Activated CD4-positive, alpha-beta T cell treated with anti-CD3 and anti-CD28 coated beads for 4 hours (primary cell): ENCODE measurements at places on chromosomes 1 and 21.

GRCh38 chr1:173149887-173150286, 57.2 kb downstream of the TNFSF4 start:
- no peak for DNase-seq

DNA sequence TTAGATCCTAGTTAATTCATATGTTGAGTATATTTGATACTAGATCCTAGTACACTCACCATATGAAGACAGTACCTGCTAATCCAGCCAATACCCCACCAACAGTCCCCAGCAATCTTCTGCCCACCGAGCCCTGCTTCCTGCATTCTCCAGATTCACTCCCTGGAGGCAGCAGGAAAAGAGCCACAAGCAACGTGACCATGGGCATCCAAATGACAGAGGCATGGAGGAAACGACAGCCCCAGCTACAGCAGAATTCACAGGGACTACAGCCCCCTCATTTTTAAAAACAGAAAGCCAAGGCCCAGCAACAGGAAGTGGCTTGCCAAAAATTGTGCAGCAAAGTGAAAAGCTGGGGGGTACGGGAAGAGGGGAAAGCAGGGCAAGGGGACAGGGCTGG, 29.3 kb downstream of the ASTN1 start:
- no peak for DNase-seq

DNA sequence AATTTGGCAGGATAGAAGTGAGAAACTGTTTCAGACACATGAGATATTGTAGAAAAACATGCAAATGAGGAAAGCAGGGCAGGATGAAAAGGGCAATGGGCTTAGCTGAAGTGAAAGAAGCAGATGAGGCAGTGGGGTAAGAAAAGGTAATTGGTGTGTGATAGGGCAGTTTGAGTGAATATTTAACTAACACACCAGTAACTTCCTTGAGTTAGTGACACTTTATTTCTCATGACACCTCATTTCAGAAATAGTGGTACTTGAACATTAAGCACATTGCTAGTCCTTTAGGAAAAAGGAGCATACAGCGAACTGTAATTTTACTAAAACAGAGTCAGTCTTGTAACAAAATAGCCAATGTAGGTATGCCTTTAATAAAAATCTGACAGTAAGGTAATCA, 415.0 kb downstream of the DPYD start:
- no peak for DNase-seq

DNA sequence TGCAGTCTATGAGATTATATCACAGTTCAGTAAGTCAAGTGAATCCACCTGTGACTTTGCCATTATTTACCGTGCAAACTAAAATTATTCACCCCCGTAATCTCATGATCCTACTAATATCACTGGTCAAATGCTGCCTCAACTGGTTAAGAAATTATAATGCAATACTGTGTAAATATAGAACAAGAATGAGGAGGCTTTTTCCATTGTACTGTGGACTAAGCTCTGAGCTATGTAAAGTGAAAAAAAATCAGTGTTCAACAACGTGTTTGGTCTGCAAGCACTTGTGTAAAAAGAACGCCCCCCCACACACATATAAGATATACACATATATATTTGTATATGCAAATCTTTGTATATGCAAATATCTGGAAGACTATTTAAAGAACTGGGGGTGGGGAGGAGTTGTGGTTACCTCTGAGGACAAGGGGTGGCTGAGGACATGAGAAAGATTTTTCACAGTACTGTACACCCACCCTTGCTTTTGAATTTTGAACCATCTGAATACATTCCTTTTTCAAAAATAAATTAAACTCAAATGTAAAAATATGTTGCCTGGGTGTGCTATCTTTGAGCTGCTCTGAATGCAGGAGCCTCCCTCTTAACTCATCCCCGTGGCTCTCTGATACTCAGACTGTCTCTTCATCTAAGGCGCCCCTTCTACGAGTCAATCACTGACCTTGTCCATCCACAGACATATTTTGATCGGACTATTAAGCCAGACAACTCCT, 57.0 kb downstream of the PTP4A2 start:
- DNase-seq = no peak

GRCh38 chr1:82001345-82001744, 200.6 kb downstream of the ADGRL2 start:
- no peak for DNase-seq
